ENCODE measurements at places on chromosomes 16 and 17. TPM values are rescaled to one million over a fixed set of nuclear protein-coding genes. Genes with fewer than 3 reads are reported as not detected.

DNA sequence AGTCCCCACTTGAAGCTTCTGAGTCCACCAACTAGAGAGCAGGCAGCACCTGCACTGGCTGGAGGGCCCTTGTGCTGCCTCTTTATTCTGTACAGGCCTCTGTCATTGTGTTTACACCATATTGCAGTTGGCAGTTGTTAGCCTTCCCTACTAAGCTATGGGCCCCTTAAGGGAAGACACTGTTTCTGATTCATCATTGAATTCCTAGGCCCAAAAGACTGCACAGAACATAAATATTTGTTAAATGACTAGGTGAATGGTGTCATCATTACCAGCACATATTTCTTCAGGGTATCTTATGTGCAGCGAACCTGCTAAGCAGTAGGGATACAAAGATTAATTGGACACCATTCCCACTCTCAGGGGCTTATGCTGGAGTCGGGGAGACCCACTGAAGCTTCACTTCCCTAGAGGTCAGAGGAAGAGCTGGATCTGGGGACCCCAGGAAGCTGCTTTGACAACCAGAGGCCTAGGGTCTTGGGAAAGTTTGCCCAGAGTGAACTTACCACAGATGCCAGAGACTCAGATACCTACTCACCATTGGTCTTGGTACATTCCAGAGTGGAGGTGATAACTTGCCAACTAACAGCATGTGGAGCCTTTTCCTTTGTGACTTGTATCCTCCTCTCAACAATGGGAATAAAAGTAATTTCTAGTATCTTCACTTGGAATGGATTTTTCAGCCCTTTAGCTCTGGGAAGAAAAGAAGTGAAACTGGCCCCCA, 28.7 kb upstream of the DDX52 start:
- no peak for DNase-seq

DNA sequence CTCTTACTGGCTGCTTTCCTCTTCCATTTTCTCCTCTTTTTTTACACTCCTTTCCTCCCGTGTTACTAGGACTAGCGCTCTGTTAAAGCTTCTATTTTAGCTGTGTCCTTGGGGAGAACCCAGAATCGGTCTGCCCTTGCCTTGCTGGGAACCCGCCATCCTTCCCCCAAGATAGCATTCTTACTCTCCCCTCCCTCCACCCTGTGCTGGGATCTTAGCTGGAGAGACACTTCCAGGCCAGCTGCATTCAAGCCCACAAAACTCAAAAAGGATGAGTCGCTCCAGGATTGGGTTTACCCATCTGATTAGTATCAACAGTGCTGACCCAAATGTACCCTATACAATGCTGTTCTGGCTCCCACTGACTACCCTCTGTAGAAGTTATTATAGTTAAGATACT, 200.5 kb upstream of the ASIC2 start:
- DNase-seq = no peak

DNA sequence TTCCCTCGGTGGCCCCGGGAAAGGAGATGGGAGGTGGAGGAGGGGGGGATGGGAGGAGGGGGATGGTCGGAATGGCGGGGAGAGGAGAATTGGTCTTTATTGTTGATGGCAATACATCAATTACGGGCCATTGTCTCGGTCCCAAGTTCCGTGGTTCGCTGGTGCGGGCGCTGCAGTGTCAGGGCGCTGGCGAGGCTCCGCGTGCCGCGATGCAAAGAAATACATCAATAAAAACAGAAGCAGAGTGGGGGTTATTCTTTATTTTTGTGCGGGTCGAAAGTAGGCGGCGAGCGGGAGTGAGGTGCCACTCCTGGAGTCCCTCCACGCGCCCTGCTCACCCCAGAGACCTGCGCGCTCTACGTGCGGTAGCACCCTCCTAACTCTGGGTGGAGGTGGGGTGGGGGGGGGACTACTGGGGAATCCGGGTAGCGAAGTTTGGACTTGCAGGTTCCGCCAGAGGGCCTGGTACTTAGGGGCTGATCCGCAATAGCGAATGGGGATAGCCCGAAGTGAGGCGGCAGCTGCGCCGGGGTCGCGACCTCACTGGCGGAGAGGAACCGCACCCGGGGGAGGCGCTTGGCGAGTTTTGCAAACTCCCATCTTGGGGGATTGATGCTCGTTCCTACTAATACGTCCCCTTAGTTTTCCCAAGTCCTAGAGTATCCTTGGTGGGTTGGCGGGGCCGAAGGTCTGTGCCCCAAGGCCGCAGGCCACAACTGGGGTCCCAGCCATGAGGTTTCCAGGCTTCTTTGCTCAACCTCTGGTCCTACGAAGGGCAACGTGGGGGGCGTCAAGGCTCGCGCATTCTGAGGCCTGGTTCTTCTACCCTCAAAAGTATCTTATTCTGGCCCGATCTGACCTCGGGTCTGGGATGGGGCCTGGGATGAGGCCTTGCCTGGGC, 3.5 kb upstream of the SALL1 start:
- no peak for DNase-seq

Gene RASD1
- not detected for polyA plus RNA-seq

- DNase-seq = no peak
Observed at GRCh38 chr17:77436058-77436442, 295.3 kb downstream of the SEC14L1 start.

- no peak for DNase-seq
Observed at GRCh38 chr16:88494335-88495154, 41.5 kb downstream of the ZFPM1 start.
